ENCODE measurements at places on chromosomes 1 and 21.
A peak's percentile ranks its signal among the peaks of the same experiment; 100 is the strongest.

GRCh38 chr1:37372302-37372701, 102.1 kb upstream of the ZC3H12A start:
- DNase-seq, result no peak

DNA sequence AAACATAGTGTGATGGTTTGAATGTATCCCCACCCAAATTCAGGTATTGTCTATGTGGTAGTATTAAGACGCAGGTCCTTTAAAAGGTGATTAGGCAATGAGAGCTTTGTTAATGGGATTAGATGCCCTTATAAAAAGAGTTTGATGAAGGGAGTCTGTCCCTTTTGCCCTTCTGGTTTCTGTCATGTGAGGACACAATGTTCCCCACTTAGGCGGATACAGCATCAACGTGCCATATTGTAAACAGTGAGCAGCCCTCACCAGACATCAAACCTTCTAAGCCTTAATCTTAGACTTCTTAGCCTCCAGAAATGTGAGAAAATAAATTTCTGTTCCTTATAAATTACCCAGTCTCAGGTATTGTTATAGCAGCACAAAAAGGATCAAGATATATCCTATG, 172.8 kb downstream of the FAF1 start:
- no peak for DNase-seq

- no peak for DNase-seq
These were observed 168.5 kb downstream of the ACTL8 start for GRCh38 chr1:17923666-17924065.

- no peak for DNase-seq
These were observed 73.7 kb upstream of the FGGY start for GRCh38 chr1:59223198-59223597.

- peak; percentile 53 for DNase-seq
These were observed 475 bp upstream of the TDRD10 start for GRCh38 chr1:154501423-154502065.

DNA sequence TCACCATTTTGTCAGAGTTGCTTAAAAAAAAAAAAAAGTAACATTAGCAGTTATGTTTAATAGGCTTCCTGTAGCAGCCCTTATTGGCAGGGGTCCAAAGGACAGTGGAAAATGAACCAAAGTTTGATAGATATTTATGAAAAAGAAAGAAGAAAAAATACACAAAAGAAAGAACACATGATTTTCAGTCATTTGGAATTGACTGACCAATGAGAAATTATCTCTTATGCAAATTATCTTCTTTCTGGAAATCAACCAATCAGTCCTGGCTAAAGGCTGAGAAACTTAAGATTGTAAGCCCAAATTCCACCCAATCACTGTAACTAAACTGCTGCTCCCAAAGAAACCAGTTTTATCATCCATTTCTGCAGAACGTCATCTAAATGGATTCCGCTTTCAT, 282.4 kb downstream of the TM2D1 start:
- no peak for DNase-seq

GRCh38 chr1:229091721-229092136, 179.2 kb upstream of the RAB4A start:
- DNase-seq, result no peak

GRCh38 chr1:43537423-43538142, 6.9 kb downstream of the PTPRF start:
- DNase-seq, result no peak

GRCh38 chr1:79310609-79311008, 304.1 kb upstream of the ADGRL4 start:
- DNase-seq, result no peak

GRCh38 chr1:240417317-240417716, 194.6 kb downstream of the GREM2 start:
- DNase-seq, result no peak

GRCh38 chr1:70360321-70360720, 5.8 kb upstream of the ANKRD13C start:
- no peak for DNase-seq

DNA sequence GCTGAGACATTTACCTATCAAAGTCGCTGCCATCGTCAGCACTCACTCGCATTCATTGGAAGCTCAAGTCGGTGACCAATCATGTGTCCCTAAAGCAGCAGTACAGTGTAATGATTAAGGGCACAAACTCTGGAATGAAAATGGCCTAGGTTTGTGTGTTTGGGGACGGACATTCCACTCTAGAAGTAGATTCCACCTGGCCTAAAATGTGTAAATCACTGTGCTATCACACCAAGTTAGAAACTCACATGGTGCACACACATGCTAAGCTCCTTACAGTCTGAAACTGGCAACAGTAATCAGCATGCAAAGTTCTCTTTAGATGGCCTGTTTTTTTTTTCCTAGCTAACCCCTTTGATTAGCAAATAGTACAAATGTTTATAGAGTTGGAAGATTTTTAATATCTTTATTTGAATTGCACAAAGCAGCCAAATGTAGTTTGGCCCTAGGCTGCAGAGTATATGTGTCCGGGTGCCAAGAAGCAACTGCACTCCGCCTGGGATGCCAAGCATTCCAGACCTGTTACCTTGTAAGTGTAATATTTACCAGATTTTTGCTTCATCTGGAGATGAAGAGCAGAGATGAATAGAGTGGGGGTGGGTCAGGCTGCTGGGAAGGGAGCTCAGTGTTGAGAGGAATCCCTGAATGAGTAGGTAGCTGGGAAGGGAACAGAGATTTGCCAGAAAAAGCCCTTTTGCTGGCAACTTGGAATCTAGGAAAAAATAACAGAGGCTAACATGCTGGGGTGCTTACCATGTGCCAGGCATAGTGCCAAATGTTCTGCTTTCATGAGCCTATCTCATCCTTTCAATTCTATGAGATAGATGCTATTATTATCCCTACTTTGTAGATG, 35.2 kb downstream of the TGFB2 start:
- no peak for DNase-seq

DNA sequence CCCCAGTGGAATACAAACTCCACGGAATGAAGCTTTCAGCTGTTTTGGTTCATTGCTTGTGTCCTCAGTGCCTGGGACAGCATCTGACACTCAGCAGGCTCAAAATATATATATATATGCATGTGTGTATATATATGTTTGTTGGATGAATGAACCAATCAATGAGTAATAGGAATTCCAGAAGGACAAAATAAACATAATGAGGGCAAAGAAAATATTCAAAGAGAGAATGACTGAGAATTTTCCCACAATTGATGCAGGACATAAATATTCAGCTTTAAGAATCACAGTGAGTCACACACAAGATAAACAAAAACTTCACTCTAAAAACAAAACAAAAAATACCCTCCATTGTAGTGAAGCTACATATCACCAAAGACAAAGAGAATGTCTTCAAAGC, 64.0 kb downstream of the CHD5 start:
- no peak for DNase-seq

GRCh38 chr1:41844255-41844654, 74.5 kb downstream of the HIVEP3 start:
- no peak for DNase-seq

DNA sequence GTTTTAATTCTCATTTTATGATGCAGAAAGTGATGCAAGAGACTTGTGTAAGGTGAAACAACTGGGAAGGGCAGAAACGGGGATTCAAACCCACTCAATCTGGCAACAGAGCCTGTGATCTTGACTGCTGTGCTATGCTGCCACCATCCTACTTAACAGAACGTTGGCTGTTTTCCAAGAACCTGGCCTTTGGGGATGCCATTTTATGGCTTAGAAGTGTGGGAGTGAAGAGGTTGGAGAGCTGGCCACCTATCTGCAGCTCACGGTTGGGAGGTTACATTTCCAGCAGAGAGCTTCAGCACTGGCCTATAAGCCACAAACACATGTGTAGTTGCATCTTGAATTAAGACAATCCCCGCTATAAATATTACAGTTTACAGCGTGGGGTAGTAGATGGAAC, 235.3 kb downstream of the PRDM2 start:
- no peak for DNase-seq

DNA sequence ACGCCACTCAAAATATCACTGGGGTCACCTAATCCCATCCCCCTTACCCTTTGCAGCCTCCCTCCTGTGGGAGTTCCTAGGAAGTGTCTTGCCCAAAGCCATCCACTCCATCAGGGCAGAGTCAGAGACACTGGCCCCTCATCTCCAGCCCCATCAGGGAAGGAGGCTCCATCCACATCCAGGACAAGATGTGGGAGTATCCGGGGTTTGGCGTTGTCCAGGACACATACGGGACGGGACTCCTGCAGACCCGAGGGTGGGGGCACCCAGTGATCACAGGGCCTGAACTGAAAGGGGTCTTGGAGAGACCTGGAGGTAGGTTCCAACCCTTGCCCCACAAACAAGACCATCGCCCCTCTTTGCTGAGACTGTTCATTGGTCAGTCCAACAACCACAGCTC, 348.2 kb downstream of the MATN1 start:
- DNase-seq, result no peak

GRCh38 chr1:63718541-63718970, 55.3 kb upstream of the ROR1 start:
- DNase-seq, result no peak

DNA sequence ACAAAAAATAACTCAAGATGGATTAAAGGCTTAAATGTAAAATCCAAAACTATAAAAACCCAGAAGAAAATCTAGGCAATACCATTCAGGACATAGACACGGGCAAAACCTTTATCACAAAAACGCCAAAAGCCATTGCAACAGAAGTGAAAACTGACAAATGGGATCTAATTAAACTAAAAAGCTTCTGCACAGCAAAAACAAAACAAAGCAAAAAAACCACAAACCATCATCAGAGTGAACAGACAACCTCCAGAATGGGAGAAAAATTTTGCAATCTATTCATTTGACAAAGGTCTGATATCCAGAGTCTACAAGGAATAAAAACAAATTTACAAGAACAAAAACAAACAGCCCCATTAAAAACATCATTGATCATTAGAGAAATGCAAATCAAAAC, 4.5 kb upstream of the PGBD2 start:
- DNase-seq, result no peak

GRCh38 chr21:24310788-24311187, 1296.5 kb downstream of the MRPL39 start:
- no peak for DNase-seq

GRCh38 chr1:79745929-79746328, 739.4 kb upstream of the ADGRL4 start:
- DNase-seq, result no peak

DNA sequence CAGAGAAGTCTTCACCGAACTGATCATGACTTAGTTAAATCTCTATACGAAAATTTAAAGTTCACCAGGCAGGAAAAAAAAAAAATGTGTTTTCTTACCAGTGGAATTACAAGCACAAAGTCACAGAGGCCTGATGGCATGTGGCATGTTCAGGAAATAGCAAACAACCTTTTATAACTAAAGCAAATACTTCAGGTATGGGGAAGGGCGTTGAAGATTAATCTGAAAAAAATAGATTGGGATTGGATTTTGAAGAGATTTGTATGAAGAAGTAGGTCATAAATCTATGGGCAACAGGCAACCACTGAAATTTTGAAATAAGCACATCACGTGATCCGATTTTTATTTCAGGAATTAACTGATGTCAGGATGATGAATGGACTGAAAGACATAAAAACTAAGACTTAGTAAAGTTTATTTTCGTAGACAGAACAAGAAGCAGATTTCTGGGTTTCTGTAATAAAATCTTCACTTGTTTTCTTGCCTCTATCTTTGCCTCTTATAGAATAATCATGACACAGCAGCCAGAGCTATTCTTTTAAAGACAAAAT, 295.9 kb upstream of the ADGRL4 start:
- DNase-seq, result no peak

GRCh38 chr1:89855413-89856123, 34.7 kb downstream of the LRRC8D start:
- no peak for DNase-seq
